ENCODE measurements at places on chromosomes 4 and X.

GRCh38 chrX:116872931-116873330 lies 410.2 kb upstream of the CT83 start:
- no peak for DNase-seq

- DNase-seq, result no peak
Measured at GRCh38 chr4:39004758-39005157, 27.5 kb downstream of the TMEM156 start.

DNA sequence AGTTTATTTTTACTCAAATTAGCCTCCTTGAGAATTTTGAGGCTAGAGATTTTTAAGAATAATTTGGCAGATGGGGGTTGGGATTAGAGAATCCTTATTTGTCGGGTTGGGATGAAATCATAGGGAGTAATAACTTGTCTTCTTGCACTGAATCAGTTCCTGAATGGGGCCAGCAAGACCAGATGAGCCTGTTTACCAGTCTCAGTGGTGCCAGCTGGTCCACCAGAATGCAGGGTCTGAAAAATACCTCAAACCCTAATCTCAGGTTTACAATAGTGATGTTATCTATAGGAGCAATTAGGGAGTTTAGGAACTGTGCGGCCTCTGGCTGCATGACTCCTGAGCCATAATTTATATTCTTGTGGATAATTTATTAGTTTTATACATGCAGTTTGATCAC lies 705.9 kb upstream of the AGA start:
- no peak for DNase-seq

DNA sequence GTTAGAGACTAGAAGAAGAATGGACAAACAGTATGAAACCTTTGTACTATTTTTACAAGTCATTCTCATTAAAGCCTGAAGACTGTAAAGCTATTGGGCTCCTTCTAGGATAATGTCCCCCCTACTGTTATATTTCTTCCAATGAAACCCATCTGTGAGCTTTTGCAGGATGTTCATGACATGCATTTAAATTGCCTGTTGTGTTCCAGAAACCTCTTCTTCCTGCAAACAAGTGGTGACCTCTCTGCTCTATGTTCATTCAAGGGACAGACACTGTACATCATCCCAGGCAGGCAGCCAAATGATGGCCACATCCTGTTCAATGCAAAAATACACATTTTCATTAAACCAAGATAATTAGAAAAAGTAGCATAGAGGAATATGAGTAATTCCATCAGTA lies 128.0 kb downstream of the C4orf33 start:
- no peak for DNase-seq

GRCh38 chr4:139015948-139016471 lies 429 bp downstream of the NOCT start:
- DNase-seq, result no peak

DNA sequence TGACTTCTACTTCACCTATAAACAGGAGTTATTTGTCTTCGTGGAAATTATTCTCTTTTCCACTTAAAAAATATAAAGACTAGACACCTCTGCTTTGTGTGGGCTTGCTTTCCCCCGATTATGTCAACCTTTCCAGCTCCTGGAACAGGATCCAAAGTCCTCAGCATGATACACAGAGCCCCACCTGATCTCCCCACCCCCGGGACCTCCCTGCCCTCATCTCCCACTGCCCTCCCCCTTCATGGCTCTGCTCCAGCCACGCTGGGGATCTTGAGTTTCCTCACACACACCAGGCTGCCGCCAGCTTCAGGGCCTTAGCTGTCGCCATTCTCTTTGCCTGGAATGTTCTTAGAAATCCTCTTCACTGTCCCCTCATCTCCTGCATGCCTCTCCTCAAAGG lies 55.3 kb downstream of the MBNL3 start:
- DNase-seq, result no peak
